ENCODE measurements at places on chromosomes 2 and 18.

DNA sequence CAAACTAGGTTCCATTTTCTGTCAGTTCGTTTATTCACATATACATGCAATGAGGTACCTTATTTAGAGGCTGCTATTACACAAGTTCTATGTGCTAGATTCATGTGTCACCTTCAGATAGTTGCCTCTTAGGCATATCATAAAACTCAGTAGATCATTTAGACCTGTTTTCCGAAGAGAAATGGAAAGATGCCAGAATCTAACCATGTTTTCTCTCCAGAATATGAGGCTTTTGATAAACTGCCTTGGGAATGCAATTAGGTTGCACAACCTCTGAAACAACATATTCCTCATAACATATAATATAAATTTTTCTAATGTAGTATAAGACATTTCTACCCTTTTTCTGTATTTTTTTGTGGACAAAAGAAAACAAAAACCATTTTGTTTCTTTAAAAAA lies 108.1 kb downstream of the PRPF40A start:
- no peak for DNase-seq

DNA sequence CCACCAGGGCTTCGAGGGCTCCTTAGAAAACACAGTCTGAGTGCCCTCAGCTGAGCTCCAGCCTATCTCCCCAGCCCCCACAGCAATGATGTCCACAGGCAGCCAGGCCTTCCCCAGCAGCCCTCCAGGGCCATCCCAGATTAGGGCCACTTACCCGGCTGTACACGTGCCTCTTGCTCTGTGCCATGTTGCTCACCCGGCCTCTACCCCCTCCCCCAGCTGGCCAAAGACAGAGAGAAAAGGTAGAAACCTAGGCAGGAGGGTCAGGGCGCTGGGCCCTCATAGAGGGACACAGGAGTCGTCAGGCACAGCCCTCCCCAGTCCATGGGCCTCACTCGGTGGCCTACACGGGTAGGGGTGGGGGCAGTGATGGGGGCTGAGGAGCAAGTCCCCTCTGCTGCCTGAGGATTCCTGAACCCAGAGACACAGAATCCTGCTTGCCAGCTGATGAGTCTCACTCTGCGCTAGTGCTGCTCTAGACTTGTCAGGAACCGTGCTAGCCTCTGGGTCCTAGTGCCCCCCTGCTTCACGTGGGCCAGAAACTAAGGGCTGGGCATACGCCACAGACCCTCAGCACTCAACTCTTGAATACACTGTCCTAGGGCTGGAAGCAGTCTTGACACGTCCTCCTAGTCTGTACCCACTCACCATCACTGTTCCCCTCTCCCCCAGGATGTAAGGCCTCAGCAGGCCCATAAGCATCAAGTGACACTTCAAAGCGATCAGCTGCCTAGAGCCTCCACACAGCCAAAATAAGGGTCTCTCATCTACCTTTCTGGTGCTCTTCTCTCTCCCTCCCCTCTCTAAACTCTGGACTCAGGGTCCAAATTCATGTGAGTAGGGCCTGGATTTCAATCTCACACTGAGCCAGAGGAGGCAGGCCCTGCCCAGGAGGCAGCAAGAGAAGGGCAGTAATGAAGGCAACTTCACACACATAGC lies at the start of gene DCTN1:
DCTN1 (minus strand) TSS at position 461 of the 939 bp plus-strand sequence; CDS start at position 187, 274 bp downstream.
- no peak for DNase-seq

DNA sequence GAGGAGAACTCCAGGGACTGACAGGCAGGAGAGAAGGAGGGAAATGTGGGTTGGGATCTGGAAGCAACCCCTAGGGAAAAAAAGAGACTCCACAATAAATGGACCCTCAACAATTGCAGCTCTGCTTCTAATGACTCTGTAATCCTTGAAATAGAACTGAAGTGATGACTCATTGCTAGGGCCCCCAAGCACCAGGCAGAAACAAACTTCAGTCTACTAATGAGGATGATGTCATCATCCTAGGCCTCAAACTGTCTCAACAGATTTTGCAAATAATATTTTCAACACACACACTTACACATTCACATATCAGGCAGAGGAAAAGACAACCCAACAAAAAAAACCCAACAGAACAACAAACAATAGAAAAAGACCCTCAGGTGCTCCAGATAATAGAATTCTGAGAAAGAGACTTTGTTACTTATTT lies 143.3 kb downstream of the HDAC4 start:
- no peak for DNase-seq

DNA sequence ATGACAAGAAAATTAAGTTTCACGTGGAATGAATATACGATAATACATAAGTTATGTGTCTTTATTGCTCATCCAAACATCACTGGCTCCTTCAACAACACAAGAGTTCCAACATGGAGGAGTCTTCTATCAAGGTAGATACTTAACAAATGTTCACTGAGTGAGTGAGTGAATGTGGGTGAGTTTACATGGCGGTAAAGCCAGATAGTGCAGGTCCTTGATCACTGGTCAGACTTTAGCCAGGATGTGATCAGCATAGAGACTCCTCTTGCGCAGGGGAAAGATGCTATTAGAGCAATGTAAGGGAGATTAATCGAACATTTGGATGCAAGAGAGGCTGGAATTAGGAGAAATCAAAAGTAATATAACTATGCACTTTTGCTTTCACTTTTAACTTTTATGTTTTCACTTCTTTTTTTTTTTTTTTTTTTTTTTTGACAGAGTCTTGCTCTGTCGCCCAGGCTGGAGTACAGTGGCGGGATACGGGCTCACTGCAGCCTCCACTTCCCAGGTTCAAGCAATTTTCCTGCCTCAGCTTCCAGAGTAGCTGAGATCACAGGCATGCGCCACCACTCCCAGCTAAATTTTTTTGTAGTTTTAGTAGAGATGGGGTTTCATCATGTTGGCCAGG lies 249.0 kb upstream of the ID2 start:
- DNase-seq: no peak

DNA sequence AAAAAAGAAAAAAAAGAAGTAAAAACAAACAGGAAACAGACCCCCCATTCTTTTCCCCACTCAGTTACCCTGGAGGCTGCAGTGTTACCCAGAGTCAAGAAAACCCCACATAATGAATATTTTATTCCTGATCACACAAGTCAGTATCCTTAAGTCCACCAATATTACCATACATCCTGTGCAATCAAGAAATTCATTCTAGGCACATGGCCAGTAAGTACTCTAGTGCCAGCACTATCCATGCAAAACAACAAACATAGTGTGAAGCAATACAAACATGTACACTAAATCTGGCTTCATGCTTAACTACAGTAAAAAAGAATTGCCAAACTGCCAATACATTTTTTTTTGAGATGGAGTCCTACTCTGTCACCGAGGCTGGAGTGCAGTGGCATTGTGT lies 111.6 kb downstream of the FAM168B start:
- DNase-seq: no peak

DNA sequence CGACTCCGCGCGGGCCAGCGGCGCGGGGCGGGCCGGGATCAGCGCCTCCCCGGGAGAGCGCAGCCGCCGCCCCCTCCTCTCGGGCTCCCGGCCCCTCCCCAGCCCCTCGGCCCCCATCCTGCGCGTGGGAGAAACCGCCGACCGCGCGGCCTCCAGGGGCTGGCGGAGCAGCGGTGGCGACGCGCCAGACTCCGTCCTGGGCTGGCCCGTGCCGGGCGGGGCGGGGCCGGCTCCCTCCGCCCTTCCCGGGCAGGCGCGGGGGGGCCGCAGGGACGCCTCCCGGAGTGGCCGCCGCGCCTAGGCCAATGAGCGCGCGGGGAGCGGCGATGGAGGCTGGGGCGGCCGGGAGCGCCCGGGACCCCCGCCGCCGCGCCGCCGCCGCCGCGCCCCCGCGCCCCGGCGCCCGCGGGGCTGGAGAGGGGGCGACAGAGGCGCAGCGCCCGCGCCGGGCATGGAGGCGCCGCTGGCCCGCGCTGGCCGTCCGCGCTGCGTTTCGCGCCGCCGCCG lies 49.1 kb downstream of the KCNIP3 start:
- no peak for DNase-seq

DNA sequence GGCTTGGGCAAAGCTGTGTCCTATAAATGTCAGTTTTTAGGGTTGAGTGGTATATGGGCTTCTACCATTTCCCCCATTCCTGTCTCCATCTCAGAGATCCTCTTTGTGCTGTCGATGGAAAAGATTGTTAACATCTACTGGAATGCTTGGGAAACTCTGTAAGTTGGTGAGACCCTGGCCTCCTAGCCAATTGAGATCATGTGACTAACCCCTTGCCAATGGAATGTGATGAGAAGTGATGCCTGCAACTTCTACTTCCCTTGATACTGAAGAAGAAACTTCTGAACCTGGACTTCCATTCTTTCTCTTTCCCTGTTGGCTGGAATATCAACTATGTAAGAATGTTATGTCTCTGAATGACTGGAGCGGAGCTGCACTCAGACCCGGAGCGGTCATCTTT lies 14.5 kb downstream of the SLC39A10 start:
- DNase-seq: no peak

- DNase-seq: no peak
Measured at GRCh38 chr2:64914735-64915509, 74.3 kb upstream of the SLC1A4 start.

DNA sequence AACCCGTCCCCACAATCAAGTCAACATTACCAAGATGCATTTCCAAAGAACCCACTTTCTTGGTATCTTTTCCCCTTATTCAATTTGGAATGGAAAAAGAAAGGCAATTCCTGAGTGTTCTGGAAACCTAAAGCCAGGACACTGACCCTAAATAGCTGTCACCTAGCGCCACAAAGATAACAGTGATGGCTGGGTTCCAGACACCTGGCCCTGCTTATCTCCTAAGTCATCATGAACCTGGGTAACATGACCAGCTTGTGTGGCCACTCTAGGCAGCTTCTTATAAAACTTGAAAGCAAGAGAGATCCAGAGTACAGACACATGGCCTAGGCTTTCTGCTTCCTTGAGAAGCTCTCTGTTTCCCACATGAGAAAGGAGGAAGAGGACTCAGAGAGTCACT lies 95.4 kb downstream of the BOD1L2 start:
- DNase-seq: no peak

GRCh38 chr2:105525201-105525600 lies 126.3 kb upstream of the FHL2 start:
- no peak for DNase-seq

GRCh38 chr2:12755384-12755783 lies 38.6 kb downstream of the TRIB2 start:
- DNase-seq: no peak

- DNase-seq: peak; percentile 52
Measured at GRCh38 chr2:47905386-47906156, 727 bp downstream of the FBXO11 start.

DNA sequence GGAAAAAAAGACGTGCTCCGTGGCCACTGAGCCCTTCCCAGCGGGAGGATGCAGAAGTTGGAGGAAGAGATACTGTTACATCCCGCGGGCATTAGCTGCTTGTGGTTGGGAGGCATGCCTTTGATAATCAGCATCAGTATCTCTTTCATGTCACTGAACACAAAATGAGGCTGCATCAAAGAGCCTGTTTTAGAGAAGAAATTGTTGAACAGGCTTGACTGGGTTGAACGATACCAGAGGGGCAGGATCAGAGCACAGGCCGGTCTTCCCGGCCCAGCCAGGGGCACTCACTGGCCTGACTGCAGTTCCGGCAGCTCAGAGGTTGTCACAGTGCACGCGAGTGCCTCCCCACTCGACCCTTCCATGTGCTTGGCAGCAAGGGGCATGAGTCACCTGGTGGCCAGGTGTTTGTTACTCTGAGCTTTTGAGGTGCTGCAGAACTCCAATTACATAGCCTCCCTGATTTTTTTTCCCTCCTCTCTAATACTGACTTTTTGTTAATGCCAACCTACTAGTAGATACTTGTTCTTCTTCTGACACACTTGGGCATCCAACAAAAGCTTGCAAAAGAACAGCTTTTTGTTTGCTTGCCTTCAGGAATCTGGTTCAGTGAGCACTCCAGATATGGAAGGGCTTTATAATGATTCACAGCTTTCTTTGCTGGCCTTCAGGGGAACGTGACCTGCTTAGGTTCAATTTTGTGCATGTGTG lies 121.6 kb downstream of the VAPA start:
- DNase-seq: no peak

DNA sequence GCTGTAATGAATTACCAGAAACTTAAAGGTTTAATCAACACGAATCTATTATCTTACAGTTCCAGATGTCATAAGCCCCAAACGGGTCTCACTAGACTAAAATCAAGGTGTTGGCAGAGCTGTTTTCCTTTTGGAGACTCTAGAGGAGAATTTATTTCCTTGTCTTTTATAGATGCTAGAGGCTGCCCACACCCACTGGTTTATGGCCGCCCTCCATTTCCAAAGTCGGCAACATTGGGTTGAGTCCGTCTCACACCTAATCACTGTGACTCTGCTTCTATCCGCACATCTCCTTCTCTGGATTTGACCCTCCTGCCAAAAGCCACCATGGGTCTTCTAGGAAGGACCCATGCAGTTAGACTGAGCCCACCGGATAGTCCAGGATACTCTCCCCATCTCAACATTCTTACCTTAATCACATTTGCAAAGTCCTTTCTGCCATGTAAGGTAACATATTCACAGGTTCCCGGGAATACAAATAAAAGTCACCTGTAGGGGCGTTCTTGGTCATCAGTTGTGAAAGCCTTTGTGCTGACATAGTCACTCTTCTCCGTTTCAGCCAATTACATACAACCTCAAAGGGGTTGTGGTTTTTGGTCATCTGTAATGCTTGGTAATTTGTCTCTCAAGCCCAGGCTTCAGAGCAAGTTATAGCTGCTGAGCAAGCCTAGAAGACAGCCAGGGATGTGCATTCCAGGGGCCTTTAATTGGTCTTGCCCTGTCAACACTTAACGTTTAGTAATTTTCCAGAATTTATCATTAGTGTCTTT lies 179.4 kb downstream of the ANTXR1 start:
- DNase-seq: no peak

- no peak for DNase-seq
Measured at GRCh38 chr2:225468131-225468530, 68.6 kb downstream of the NYAP2 start.

GRCh38 chr2:38190542-38191218 lies 114.7 kb upstream of the CYP1B1 start:
- DNase-seq: no peak

DNA sequence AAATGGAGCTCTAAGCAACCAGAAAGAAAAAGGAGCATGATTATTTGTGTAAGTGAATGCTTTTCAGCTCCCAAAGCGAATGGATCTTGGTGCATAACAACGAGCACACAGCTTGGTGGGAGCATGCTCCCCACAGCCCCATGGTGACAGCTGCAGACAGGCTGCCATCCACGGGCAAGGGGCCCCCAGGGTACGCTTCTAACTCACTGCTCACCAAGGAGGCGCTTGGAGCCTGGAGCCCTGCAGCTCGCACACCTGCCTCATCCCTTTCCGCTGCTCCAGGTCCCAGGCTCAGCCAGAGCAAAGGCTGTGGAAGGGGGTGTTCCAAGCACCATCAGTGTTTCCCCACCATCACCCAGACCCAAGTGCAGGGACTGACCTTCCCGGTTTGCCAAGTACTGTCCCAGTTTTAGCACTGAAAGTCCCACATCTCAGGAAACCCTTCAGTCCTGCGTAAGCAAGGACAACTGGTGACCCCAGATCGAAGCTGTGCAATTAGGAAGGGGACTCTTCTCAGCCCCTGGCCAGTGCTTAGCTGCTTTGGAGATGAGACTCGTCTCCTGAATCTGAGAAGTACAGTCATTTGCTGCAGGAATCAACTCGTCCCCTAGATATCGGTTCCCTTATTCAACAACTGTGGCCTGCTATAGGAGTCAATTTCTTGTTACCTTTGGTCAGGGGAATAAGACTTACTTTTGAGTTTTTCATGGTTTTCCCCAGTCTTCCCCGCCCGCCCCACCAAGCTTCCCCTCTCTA lies 50.0 kb upstream of the ATG16L1 start:
- no peak for DNase-seq
